ENCODE measurements at places on chromosomes 7 and 10. TPM values are rescaled to one million over a fixed set of nuclear protein-coding genes. Genes with fewer than 3 reads are reported as not detected.

- DNase-seq: no peak
Measured at GRCh38 chr7:130939321-130940095, 205.5 kb upstream of the KLF14 start.

DNA sequence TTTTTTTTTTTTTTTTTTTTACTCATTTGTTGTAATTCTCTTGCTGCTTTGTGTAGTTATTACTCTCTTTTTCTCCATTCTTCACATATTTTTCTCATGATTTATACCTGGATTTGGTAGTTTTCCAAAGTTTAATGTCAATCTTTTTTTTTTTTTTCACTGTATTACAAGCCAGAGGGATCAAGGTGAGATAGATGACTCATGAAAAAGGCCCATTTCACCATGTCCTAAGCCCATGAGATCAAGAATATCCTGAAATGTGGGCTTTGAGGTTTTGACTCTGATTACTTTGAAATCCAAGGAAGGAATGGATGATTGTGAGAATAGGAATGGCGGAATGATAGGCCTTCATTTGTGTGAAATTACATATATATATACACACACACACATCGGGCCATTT lies 31.1 kb downstream of the TAX1BP1 start:
- DNase-seq: no peak

- DNase-seq: no peak
Measured at GRCh38 chr10:124590216-124591122, 128.8 kb downstream of the LHPP start.

GRCh38 chr7:51019891-51020870 lies 237.5 kb upstream of the GRB10 start:
- no peak for DNase-seq

DNA sequence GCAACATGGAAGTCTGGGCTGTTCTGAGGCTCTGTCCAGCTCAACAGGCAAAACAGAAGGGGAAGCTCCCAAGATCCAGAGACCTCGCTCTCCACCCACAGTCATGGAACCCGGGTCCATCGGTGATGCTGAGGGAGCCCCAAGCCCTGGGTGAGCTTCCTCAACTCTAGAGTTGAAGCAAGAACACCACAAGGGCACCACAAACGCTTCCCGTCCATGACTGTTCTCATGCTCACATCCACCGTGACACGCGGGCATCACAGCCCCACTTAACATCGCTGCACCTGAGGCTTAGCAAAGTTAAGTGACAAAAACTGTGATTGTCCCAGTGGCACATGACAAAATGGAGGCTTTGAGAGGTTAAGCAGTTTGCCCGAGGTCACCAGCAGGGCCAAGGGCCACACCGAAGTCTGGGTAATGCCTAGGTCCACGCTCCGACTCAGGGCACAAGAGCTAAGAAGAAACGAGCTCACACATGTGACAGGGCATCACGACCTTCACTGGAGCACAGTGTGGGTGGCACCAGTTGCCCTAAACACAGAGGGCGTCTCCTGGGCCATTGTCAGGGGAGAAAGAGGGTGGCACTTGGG lies 110.6 kb downstream of the OAT start:
- no peak for DNase-seq

The GIMAP1 gene
- total RNA-seq: 11.8 TPM

- DNase-seq: no peak
Measured at GRCh38 chr10:76049581-76050290, 618.3 kb downstream of the LRMDA start.

DNA sequence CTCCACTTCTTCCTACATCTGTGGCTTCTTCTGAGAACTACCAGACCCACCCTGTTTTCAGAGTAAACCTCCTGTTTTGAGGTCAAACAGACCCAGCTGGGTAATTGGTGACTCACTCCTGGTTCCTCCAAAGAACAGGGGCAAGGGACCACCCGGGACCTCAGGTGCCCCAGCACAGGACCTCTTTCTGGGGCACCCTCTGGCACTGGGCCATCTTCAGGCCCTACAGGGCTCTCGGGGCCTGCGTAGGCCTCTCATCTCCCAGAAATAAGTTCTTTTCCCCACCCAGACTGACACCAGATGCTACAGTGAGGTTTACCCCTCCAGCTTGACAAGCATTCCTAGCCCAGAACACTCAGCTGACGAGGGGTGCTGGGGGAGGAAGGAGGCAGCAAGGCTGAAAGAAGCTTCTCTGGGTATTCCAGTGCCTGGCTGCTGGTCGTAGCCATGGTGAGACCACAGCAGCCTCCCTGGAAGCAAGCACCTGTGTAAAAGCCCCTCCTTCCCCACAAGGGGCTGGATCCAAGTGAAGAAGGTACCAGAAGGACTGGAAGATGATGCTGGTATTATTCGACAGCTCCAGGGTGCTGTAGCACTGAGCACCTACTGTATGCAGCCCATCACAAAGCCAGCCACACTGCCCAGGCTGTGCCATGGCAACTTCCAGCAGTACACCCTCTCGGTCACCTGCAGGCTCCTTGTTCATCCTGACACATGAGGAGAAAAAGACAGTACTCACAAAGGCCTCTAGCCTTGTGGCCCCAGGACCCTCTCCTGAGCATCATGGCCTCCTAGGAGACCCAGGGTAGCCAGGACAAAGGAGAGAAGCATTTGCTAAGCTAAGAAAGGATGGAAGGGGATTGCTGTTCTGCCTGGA lies 47.4 kb downstream of the ALOX5 start:
- no peak for DNase-seq

DNA sequence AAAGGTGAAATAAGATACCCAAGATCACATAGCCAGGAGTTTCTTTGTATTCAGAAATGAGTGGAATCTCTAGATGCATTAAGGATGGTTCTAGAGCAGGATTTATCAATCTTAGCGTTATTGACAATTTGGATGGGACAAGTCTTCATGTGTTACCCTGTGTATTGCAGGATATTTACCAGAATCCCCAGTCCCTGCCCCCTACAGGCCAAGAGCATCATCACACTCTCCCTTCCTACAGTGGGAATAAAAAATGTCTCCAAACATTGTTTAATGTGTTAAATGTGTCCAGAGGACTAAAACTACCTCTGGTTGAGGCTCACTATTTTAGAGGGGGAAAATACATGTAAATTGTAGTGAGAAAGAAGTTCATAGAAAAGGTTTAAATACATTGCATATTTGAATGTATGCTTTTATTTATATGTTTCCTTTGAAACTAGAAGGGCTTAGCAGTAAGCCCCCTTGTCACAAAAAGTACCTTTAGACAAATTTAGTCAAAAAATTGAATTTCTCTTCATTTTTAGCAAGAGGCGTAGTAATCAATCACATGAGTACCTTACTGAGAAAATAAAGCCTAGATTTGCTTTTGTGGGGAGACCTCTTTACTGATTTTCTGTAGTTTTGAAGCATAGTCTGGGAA lies 141.2 kb downstream of the MLLT10 start:
- peak; percentile 42 for DNase-seq

- no peak for DNase-seq
Measured at GRCh38 chr10:84593506-84593905, 265.1 kb downstream of the CCSER2 start.

DNA sequence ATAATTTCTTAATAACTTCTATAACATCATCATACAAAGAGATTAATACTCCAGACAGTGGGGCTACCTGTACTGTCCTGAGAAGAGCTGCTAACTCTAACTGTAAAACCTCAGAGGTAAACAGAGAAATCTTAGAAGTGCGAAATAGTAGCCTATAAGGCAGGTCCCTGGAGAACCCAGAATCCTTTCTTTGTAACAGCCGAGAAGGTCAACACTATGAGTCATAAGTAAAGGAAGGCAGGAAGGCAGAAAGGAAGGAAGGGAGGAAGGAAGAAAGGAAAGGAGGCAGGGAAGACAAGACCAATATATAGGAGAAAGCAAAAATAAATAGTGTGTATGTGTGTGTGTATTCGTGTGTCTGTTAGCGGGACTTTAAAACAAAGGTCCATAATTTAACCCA lies 540.6 kb downstream of the ZWINT start:
- no peak for DNase-seq

DNA sequence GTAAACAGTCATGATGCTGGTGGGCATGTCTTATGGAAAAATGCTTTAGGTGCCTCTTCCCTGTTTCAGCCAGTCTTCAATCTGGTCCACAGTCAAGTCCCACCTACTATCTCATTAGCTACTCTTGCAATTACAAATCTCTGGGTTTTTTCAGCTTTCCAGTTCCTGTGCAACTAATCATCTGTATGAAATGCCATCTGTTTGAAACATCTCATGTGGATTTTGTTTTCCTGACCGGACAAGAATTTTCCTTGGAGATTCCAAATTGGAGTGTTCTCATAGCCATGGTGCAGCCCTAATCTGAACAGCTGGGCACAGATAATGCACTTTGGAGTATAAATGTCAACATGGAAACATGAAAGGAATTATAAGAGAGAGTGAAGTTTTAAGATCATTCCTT lies 41.3 kb upstream of the CALN1 start:
- DNase-seq: no peak

DNA sequence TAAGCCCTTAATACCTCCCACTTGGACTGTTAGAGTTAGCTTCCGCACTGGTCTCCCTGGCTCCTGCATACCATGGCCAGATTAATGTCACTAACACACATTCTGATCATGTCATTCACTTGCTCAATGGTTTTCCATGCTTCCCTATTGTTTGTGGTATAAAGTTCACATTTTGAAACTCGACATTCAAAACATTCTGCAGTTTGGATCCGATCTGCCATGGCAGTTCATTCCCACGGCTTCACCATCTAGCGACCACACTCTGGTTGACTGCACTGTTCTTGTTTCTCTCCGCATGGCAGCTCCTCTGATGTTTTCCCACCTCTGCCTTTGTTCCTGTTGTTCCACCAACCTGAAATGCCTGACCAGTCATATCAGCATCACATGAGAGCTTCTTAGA lies 87.4 kb upstream of the WAC start:
- DNase-seq: no peak

The UCMA gene
- total RNA-seq: not detected

The MRC1 gene
- 0.12 TPM for total RNA-seq

The PSD gene
- 0.40 TPM for total RNA-seq

- DNase-seq: no peak
Measured at GRCh38 chr7:45007571-45008328, 7.7 kb downstream of the CCM2 start.

- DNase-seq: no peak
Measured at GRCh38 chr7:151261529-151261928, 13.0 kb upstream of the SMARCD3 start.

- no peak for DNase-seq
Measured at GRCh38 chr10:1451941-1452340, 285.4 kb downstream of the ADARB2 start.

- peak; percentile 67 for DNase-seq
Measured at GRCh38 chr10:88974446-88975376, 15.9 kb upstream of the FAS start.

DNA sequence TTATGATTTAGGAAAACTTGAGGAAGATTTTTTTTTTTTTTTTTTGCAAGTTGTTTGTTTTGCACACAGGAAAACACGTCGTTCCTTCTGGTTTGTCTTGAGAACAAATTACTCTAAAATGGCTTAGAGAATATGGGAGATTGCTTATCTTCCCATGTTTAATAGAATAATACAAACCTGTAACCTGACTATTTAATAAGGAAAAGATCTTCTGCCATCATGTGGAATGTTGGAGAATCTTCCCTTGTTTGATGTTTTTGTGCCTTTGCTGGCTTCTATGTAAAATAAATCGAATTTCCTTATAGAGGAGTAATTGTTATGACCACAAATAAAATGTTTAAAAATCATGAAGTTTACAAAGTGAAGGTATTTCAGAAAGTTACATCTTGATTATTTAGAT lies 818.8 kb downstream of the GATA3 start:
- DNase-seq: peak; percentile 22

The CDNF gene
- total RNA-seq: 0.99 TPM

DNA sequence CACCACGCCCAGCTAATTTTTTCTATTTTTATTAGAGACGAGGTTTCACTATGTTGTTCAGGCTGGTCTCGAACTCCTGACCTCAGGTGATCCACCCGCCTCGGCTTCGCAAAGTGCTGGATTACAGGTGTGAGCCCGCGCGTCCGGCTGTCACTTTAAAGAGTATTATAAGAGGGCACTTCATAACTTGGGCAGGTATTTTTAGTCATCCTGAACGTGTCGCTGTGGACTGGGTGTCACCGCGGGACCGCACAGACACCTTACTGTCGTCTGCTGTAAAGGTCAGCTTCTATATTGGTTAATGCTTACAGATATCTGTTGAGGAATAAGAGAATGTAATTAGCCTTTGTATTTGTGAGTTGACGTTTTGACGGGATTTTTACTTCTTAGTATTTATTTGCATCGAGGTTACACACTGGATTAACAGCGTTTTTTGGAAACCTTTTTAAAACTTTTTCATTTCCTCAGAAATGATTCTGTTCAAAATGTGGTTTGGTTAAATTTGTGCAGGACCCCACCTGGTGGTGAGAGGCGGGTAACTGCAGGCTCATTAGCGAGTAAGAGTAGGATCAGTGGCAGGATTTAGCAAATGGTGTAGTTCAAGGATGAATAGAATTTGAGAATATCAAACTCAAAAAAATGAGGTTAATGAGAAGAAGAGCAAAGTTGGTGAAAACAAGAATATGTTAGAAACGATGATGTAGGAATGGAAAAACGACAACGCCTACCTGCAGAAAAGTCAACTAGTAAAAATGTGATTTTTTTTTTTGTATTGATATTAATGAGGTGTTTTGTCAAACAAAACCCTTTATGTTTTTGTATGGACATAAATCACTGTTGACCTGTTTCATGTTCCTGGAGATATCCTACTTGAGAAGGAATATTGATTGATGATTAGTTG lies 3.2 kb downstream of the DNAJB6 start:
- DNase-seq: peak; percentile 71

- DNase-seq: no peak
Measured at GRCh38 chr7:133755901-133756300, 371.2 kb upstream of the LRGUK start.

- DNase-seq: no peak
Measured at GRCh38 chr7:149296368-149296767, 34.4 kb downstream of the ZNF783 start.

The SPAG6 gene
- total RNA-seq: not detected

The LRRTM3 gene
- total RNA-seq: not detected

The SPAM1 gene
- total RNA-seq: not detected

The CASP2 gene
- 61.7 TPM for total RNA-seq

GRCh38 chr7:510782-511281 lies 8.8 kb downstream of the PDGFA start:
- DNase-seq: no peak

- no peak for DNase-seq
Measured at GRCh38 chr10:101655570-101655969, 39.4 kb downstream of the FBXW4 start.
